ENCODE measurements at places on chromosomes 1 and 21.

DNA sequence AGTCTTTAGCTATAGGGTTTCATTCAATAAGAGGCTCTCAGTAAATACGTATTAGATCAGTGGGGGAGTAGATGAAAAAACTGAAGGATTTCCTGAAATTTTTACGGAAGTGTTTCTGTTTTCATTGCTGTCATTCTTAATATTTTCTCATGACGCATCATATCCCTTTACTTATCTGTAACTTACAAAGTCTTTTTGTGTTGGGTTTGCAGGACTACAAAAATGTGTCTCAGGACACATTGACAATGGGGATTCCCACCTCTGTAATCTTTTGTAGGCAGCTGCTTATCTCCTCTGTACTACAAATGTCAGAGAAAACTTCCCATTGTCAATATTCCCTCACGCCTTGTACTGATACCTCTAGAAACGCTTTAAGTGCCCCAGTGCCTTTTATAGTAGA lies 35.5 kb downstream of the CRP start:
- DNase-seq, result no peak

- DNase-seq, result no peak
Measured at GRCh38 chr1:115643666-115644065, 1.9 kb downstream of the VANGL1 start.

DNA sequence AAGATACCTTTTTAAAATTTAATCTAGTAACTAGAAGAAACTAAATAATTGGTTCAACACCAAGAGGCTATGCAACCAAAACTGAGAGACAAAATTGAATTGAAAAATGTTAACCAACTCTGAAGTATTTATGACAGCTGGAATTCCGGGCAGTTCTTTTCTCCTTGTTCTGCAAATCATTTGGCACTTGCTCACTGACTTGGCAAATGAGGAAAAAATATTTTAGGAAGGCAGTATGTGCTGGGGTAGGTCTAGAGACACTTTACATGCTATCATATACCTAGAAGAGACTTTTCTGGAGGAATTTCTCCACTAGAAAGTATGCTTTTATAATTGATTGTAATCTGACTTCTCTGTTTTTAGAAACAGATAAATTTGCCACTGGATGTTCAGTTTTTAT lies 22.1 kb upstream of the SH3D21 start:
- no peak for DNase-seq

GRCh38 chr1:150976879-150977694 lies 2.5 kb upstream of the CERS2 start:
- peak; percentile 60 for DNase-seq

DNA sequence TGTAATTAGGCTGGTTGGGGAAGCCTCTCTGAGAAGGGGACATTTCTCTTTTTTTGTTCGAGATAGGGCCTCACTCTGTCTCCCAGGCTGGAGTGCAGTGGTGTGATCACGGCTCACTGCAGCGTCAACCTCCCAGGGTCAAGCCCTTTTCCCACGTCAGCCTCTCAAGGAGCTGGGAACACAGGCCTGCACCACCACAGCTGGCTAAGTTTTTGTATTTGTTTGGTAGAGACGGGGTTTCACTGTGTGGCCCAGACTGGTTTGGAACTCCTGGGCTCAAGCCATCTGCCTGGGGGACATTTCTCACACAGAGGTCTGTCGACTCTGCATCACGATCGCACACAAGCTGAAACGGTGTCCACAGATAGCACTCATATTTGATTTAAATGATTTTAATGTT lies 39.7 kb downstream of the HUNK start:
- no peak for DNase-seq

GRCh38 chr1:114638910-114639309 lies 30.9 kb downstream of the DENND2C start:
- no peak for DNase-seq

DNA sequence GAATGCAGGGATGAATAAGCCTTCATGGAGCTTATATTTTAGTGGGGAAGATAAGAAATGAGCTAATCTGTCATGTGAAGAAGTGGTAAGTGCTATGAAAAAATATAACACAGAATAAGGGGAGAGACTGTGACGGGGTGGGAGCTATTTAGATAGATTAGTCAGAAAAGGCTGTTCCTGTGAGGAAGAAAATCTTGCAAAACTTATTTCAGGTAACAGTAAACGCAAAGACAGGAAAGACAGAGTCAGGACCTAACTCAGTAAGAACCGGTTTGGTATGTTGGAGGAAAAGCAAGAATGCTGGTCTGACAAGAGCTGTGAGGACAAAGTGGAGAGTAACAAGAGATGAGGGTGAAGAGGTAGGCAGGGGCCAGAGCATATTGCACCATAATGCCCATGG lies 22.0 kb downstream of the GNAI3 start:
- DNase-seq, result no peak

- DNase-seq, result no peak
Measured at GRCh38 chr1:34060901-34061415, 104.1 kb downstream of the CSMD2 start.

GRCh38 chr1:36497207-36497606 lies 14.5 kb upstream of the CSF3R start:
- no peak for DNase-seq

- no peak for DNase-seq
Measured at GRCh38 chr1:33182401-33182841, 578 bp upstream of the TRIM62 start.

- DNase-seq, result no peak
Measured at GRCh38 chr1:160520999-160521398, 2.1 kb downstream of the SLAMF6 start.

DNA sequence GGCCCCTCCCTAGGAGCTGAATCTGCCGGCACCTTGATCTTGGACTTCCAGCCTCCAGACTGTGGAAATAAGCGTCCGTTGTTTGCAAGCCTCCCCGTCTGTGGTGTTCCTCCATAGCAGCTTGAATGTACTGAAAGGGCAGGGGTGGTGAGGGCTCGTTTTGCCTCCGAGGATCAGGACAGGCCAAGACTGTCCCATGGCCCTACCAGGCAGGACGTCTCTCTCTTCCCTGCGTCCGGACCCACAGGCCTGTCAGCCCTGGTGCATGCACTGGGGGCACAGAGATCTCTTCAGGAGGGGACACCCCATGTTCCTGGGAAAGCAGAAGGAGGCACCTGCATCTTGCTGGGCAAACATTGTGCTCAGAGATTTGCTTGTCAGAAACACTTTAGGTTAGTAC lies 156.3 kb upstream of the C1orf174 start:
- no peak for DNase-seq

DNA sequence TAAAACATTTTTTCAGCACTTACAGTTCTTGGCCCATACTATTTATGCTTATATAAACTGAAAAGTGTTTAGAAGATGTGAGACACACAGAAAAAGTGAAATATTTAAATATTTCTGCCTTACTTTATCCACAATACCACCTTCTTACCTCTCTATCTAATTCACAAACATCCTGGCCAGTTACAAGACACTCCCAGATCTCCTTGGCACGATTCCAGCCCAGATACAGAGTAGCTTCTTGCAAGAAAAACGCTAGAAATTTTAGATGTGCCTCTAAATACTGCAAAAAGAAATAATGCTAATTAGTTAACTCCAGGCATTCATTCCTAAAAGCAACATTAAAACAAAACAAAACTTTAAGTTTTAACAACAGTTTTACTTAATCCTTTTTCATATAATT lies 68.4 kb downstream of the USP24 start:
- no peak for DNase-seq

GRCh38 chr1:101253976-101254674 lies 17.3 kb downstream of the S1PR1 start:
- DNase-seq, result no peak

GRCh38 chr1:179303200-179303785 lies 9.7 kb downstream of the SOAT1 start:
- no peak for DNase-seq

DNA sequence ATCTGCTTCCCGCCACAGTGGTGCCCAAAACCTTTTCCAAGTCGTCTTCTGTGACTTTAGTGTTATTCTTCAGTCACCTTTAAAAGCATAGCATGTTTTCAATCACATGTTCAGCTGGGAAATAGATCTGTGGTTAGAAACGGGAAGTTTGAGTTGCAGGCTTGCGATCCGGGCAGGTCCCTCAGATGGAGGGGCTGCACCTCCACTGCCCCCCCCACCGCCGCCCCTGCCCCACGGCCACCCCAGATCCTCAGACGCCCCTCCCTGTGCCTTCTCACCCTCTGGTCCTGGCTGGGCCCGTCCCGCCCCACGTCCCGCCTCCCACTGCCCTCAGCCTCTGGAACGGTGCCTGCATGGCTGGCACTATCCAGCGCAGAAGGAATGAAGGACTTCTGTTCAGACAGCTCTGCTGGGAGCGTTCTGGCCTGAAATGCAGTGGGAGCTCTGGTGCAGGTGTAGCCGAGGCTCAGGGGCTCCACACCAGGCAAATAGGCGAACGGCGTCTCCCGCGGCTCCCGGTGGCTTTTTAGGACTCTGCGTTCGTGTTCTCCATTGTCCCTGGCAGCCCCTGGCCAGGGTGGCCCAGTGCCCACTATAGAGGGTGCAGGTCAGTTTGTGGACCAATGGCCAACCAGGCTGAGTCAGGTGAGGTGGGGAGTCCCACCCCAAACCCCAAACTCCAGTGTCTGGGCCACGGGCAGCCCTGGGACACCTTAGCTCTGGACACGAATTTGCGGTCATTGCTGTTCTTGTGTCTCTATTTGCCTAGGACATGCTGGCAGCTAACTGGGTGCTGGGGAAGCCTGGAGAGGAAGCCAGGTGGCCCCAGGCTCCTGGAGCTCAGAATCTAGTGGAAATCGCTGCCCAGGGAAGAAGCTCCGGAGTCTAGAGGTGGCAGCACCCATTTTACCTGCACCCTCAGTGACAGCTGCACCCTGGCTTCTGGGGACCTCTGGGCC lies 67.1 kb downstream of the FAAP20 start:
- no peak for DNase-seq

DNA sequence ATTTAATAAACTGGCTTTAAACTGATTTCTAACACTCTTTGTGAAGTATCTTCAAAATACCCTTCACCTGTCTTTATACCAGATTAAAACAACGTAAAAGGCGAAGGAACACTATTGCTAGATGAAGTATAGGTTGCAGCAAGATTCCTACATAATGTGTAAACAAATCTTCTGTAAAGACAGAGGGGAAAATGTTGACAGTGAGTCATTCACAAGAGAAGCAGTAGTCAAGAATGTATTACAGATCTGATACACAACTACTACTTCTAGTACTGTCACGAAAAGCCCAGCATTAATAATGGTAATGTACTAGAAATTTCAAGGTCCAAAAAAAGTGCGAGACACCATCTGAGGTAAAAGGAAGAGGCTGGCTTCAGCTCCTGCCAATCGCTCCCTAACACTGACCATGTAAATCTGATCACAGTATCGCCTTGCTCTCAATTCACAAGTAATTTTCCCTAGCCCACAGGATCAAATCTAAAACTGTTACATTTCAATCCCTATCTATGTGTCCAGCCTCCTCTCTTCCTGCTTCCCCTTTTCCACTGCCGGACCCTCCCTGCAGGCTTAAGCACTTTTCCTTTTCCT lies 290.4 kb downstream of the AKT3 start:
- DNase-seq, result no peak

GRCh38 chr1:169236143-169236542 lies 129.7 kb downstream of the ATP1B1 start:
- DNase-seq, result no peak

DNA sequence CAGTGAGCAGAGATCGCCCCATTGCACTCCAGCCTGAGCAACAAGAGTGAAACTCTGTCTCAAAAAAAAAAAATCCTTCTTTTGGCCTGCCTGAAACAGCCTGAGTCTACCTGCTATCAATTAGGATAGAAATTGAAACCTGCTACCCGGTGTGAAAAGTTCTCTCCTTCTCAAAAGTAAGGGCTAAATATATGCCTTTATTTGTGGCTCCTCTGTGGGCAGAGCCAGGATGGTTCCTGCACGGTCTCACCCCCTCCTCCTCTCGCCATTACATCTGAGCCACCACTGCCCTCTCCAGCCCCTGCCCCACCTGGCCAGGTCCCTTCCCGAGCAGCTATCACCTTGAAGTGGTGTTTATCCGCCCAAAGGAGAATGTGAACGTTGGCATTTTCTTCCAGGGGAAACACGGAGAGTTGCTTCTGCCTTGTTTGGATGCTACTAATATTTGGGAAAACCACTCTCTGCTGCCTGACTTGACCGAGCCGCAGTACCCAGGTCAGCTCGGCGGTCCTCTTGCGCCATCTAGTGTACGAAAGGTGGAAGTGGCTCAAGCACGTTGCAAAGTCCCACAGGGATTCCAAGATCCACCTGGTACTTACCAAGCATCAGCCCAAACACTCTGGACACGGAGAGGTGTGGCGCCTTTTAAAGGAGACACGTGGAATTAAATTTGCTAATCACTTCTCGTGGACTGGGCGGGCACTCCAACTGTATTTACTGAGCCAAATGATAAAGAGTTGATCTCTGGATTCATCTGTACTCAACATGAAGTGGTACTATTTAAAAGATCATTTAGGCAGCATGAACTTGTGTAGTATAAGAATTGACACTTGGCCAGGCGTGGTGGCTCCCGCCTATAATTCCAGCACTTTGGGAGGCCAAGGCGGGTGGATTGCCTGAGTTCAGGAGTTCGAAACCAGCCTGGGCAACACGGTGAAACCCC lies 31.9 kb downstream of the SETD4 start:
- peak; percentile 21 for DNase-seq

GRCh38 chr1:198680174-198680875 lies 41.5 kb downstream of the PTPRC start:
- DNase-seq, result no peak

GRCh38 chr1:170694172-170694926 lies 30.4 kb downstream of the PRRX1 start:
- no peak for DNase-seq

DNA sequence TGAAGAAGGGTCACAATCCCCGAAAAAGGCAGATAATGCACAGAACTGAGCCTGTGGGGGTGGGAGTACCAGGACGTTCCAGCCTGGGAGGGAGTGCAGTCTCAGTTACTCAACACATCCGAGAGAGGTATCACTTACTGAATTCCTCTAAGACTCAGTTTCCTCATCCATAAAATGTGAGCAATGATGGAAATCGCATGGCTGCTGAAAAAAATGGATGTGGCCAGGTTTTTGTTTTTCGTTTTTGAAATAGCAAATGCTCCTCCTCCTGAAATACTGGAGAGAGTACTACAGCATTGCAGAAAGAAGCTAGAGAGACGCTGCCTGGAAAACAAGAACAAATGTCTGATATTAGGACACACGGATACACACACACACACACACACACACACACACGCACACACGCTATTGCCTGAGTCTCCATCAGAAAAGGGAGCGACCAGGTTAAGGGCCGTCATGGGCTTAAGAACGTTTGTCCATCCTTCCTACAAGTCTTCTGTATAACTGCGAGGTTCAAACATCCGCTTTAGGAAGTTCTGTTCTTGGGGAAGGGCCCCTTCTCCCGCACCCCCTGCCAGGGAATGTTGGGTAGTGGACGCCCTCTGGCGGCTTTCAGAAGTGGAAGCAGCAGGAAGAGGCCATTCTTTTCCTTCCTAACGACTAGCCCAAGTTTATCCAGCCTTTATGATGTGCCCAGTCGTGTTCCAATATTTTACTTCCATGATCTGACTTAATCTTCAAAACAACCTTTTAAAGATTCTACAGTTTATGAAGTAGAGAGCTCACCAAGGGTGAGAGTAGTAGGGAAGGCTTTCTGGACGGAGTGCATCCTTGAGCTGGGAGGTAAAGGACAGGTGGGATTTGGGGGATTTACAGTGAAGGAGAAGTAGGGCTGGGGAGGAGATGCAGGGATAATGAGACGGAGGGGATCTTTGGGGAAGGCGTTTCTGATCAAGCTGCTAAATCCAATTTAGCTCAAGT lies 699 bp upstream of the NES start:
- DNase-seq, result no peak
